ENCODE measurements at places on chromosomes 5 and 9.
A peak's percentile ranks its signal among the peaks of the same experiment; 100 is the strongest.

DNA sequence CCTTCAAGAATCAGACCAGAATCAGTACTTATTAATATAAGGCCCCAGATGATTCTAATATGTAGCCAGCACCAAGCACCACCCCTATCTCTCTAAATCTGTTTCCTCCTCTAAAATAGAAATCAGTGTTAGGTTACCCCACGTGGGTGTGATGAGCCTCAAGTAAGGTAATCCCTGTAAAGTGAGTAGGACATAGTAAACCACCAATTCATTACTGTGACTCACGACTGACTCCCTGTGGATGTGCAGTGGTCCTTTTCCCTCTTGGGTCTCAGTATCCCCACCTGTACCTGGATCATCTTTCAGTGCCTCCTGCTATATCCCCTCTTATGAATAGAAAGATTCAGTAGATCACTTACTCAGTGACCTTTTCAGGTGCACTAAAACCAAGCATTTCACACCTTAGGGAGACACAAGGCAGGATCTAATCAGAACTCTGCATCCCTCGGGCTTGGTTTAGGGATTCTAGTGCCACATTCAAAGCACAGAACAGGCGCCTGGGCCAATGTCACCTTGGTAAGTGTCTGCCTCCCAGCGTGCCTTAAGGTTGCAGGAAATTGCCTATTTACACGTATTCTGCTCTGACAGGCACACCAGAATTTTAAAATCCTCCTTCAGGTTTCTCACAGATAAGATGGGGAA, 12.2 kb upstream of the ALDH1B1 start:
- DNase-seq: no peak

- no peak for DNase-seq
These were observed 299.3 kb downstream of the RASEF start for GRCh38 chr9:82763656-82764055.

DNA sequence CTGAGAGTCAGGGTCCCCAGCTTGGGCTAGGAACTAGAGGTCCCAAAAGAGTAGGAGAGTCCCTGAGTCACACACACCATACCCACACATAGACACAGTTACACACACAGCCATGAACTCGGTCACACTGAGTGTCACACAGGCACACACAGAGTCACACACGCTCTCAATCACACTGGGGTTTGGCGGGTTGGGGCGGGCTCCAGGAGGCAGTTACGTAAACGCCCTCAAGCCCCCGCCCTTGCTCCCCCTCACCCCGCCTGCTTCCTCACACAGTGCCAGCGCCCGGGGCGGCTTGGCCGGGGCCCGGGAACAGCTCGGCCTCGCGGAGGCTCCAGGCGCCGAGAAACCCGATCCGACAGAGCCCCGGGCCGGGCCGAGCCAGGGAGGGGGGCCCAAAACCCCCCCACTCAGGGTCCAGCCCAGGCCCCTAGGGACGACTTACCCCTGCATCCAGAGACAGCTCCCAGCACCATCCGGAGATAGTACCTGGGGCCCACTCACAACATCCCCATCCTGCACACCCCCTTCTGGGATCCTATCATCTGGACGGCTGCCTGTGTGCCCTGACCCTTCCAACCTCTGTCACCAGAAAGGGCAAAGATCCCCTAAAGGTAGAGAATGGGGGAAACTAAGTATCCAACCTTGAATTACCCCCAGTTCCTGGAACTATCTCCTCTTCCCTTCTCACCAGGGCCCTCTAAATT, 3.5 kb upstream of the CNTFR start:
- DNase-seq: no peak

DNA sequence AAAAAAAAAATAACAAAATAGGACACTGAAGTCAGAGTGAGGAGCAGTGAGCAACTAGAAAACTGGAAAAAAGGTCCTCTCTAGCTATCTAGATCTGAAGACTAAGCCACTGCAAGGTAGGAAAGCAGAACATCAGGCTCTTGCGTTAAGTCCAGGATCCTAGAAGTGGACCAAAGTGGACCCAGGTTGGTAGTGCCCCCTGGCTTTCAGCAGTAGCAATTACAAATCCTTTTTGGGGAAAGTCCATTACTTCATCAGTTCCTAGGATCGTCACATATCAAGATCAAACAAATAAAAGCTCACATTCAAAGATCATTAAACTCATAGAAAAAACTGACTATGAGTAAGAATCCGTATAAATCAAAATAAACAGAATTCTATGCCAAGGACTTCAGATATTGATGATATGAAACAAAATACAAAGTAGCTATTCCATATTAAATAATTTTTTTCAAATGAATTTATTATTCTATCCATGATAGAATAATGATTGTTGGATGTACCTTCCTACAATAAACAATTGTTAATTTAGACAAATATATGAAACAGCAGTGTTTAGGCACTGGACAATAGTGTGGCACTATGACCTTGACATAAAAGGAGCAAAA, 6.5 kb upstream of the RICTOR start:
- DNase-seq: peak; percentile 34

GRCh38 chr5:178416919-178417318, 173.3 kb downstream of the COL23A1 start:
- no peak for DNase-seq

- DNase-seq: peak; percentile 85
These were observed 28.8 kb upstream of the MGAT1 start for GRCh38 chr5:180831139-180832093.

- no peak for DNase-seq
These were observed 64.6 kb downstream of the RGS3 start for GRCh38 chr9:113528088-113528487.

DNA sequence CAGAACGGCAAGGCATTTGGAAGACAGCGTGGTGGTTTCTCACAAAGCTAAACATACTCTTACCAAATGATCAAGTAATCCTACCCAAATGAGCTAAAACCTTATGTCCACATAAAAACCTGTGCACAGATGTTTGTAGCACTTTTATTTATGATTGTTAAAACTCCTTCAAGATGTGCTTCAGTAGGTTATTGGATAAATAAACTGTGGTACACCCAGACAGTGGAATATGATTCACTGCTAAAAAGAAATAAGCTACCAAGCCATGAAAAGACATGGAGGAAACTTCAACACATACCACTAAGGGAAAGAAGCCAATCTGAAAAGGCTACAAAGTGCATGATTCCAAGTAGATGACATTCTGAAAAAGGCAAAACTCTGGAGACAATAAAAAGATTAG, 94.2 kb downstream of the FOXD1 start:
- no peak for DNase-seq

DNA sequence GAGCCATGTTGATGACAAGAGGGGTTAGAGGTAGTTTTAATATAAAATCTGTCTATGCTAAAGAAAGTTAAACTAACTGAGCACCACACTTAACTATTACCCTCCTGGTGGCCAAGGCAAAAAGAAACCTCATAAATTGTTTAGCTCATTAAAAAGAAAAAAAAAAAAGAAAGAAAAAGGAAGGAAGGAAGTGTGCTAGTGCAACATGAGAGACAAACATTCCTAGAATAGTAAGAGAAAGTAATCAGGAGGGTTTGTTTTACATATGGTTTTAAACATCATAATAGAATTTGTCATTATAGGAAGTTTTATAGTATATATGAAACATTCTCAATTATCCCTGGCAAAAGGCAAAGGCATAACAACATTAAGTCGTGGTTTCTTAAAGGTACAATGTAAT, 152.3 kb downstream of the SNX18 start:
- DNase-seq: no peak

GRCh38 chr5:75886706-75887105, 169.5 kb upstream of the POC5 start:
- DNase-seq: no peak

- no peak for DNase-seq
These were observed 21.4 kb downstream of the PIP5K1B start for GRCh38 chr9:68726489-68726888.

GRCh38 chr5:142626786-142627185, 59.1 kb downstream of the FGF1 start:
- no peak for DNase-seq

All from activated CD4-positive, alpha-beta T cell treated with anti-CD3 and anti-CD28 coated beads for 48 hours (primary cell).